Right lobe of liver (tissue), 6 donors: ENCODE measurements at places on chromosomes 1 and 21. TPM values are rescaled to one million over a fixed set of nuclear protein-coding genes. Genes with fewer than 3 reads are reported as not detected.

Gene KRTAP27-1
- total RNA-seq: not detected

Gene ERG
- 3.1 TPM for total RNA-seq

Gene KLF17
- total RNA-seq: not detected

Gene KISS1
- not detected for total RNA-seq

Gene TLCD4
- total RNA-seq: 45.6 TPM

Gene OPTC
- total RNA-seq: not detected
